ENCODE measurements at places on chromosomes 4 and X. TPM values are rescaled to one million over a fixed set of nuclear protein-coding genes. Genes with fewer than 3 reads are reported as not detected.

DNA sequence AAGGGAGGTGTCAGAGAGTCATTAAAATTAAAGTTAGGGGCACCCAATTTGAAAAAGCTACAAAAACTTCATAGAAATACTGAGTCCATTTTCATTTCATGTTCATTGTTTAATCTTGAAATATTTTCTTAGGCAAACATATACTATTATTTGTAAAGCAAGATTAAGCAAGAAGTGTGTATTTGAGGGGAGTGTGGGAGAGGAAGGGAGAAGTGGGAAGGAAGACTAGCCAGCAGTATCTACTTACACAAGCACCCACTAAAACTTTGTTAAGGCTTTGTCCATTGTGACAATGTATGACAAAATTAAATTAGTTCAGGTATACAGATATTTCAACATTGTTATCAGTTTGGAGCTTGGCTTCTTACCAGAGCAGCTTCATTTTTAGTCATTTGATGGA lies 222.9 kb downstream of the ARHGAP24 start:
- DNase-seq, result no peak

DNA sequence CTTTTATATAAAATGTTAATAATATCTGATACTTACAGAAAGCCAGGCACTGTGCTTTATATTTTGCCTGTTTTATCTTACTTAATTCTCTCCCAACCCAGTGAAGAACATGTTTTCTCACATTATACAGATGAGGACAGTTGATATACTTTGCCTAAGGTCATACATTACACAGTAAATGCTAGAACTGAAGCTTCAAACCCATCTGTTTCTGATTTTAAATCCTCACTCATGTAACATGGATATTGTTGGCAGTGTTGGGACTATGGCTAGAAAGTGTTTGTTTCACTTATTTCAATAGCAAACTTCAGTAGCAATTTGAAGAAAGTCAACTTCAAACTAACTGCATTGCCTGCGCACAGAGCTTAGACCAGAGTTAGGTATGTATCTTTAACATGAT lies 57.4 kb downstream of the RAPGEF2 start:
- no peak for DNase-seq

- no peak for DNase-seq
These were observed 138.9 kb upstream of the IGFBP7 start for GRCh38 chr4:57249083-57249482.

GYPA gene
- not detected for total RNA-seq

DNA sequence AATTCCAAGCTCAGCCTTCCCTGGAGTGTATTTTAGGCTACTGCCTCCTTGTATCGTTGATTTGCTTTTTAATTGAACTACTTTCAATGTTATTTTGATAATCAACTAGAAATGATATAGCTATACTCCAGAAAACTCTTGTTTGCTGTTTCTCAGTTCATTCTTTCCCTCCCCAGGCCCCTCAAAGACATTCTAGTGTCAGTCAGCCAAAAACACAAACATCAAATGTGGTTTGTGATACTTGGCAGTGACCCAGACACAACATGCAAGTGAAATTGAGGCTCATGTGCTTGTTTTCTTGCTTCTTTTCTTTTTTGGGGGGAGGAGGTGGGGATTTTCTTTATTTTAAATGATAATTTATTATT lies 7.6 kb downstream of the FAT4 start:
- DNase-seq, result no peak

DNA sequence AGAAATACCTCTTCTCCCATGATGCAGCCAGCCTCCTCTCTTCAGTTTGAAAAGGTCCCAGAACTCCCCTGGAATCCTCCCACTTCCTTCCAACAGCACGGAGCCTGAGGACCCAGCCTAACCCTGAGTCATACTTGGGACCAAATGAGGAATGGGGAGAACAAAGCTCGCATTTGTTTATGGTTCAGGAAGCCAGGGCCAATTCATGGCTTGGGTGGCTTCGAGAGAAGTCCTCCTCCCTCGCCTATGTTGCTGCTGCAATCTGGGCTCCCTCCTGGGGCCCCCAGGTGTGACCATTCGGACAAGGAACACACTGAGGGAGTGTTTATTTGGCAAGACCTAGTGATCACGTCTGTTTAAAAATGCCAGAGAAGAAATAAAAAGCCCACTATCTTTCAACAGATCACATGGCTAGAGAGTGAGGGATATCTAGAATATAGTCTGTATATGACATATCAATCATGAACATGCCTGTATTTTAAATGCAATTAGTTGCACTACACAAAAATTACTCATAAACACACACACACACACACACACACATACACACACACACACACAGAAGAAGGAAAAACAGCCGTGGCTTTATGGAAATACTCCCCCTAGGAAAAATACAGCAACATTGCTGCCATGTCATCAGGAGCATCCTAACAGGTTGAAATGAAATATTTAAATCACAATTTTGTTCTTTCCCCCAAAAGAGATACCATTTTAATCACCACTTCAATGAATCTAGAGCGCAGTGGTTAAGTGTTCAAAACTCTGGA lies 155.7 kb upstream of the MAP3K15 start:
- peak; percentile 91 for DNase-seq

DNA sequence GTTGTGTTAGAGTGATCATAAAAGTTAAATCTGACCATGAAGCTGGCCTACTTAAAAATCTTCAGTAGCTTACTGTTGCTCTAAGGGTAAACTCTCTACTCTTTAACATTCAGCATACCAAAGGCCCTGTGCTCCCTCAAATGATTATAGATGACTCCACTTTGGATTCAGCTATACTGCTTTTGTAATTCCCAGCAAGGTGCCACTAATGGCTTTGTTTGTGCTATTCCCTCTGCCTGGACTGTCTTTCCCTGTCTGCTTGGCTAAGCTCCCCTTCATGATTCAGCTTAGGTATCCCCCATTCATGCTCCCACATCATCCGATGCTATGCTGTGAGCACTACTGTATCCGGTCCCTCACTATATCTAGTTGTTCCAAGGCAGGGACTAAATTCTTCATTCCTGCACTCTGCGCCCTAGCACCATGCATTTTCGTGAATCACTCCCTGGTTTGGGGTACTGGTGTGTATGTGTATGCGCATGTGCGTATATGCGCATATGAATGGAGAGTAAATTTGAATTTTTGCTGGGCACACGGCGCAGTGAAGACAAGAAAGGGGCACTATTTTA lies 453 bp upstream of the PBDC1 start:
- no peak for DNase-seq

DNA sequence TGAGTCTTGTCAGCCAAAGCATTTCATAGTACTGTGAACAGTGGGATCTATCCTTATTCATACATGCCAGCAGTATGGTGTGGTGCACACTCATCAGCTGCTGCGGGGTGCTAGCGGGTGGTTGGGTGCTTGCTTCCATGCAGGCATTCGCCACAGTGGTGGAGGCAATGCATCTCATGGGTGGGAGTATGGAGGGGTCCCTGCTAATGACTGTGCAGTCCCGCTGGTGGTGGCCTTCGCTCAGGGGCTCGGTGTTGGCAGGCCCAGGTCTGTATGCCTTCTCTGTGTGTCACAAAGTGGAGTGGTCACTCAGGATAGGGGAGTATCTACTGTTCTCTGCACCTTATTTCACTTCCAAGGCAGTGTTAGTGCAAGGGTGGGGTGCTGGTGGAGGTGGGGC lies 122.6 kb downstream of the POU3F4 start:
- DNase-seq, result no peak

DNA sequence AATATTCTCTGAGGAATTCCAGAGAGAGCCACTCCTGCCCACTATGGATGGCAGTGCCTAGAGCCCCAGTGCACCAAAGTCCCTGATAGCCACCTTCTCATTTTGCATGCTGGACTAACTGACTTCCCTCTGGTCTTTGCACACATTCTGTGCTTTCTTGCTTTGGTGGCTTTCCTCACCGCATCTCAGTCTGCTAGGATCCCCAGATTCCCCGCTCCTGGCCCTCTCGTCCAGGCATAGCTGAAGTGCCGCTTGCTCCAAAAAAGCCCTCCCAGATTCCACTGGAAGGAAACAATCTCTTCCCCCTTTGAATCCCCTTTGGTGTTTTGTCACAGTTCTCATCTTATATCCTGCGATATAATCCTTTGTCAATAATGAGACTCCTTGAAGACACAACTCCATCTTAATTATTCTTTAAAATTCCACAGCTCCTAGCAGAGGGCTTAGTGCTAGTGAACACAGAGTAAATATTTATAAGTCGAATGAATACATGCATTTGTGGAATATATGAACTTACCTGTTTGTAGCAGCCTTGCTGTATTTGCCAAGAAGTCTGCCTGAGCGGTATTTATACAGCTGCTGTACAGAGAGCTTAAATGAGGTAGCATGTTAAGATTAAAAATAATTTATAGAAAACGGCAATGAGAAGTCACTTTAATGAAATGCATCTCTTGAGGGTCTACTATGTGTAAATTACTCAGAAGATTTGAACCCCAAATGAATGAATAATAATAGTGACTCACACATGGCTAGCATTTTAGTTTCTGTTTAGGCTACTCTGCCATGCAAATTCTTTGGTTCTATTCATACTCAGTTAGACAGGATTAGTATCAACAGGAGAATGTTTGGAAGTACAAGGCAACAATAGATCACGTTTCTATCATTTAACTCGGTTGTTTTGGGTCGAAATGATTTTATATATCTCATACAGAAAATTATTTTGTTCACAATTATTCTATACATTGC lies 421.9 kb upstream of the TENM3 start:
- peak; percentile 13 for DNase-seq

- no peak for DNase-seq
These were observed 636.5 kb upstream of the FRG1 start for GRCh38 chr4:189304167-189304566.

- DNase-seq, result no peak
These were observed 370.5 kb downstream of the TMA16 start for GRCh38 chr4:163865010-163865409.

NBDY gene
- 5.9 TPM for total RNA-seq

GRCh38 chrX:104285201-104285600 lies 30.5 kb upstream of the ESX1 start:
- no peak for DNase-seq

DNA sequence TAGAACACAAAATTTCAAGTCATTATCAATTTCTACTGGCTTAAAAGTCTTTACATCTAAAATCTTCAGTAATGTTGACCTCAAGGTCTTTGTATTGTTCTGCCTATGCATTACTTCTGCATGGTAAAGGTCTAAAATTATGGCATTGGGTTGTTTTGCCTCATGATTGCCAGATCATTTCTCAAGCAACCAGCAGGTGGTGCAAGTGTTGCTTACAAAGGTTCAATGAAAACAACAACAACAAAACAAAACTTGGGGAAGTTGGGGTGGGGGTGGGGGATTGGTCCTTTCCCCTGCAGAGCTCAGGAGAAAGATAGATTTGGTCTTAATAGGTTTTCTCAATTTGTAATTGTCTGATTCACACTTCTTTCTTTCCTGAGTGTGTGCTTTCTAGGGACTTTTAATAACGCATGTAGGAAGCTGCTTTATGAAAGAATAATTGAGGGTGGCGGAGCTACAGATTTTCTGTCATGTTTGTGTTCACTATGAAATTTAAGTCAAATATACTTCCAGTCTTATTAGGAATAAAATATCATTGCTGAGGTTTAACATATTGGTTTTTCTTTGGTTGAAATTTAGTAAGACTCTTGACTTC lies 145.1 kb downstream of the COL4A5 start:
- DNase-seq, result peak; percentile 60

IL3RA gene
- 0.26 TPM for total RNA-seq

DNA sequence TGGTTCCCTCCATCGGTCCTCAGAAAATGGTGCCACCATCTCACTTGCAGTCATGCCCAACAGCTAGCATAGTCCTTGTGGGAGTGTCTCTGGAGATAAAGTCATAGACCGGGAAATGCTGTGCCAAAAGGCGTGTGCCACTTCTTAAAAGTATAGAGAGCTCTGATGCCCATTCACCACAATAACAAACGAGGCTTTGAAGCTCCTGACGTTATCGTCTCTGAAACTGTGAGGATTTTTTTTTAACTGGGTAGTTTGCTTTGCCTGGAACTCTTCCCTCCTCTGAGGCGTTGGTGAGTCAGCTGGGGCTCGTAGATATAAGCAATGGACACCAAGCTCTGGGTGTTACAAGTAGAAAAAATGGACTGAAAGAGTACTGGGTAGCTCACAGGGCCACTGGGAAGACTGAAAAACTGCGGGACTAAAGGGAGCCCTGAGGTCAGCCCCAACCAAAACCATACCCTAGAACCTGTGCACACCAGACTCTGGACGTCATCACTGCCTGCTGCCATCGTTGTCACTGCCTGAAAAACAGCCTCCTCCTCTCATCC lies 89.4 kb upstream of the TRIM2 start:
- peak; percentile 80 for DNase-seq

SEC24B gene
- 13.6 TPM for total RNA-seq

- DNase-seq, result no peak
These were observed 71.5 kb downstream of the PLS3 start for GRCh38 chrX:115632455-115632854.

DNA sequence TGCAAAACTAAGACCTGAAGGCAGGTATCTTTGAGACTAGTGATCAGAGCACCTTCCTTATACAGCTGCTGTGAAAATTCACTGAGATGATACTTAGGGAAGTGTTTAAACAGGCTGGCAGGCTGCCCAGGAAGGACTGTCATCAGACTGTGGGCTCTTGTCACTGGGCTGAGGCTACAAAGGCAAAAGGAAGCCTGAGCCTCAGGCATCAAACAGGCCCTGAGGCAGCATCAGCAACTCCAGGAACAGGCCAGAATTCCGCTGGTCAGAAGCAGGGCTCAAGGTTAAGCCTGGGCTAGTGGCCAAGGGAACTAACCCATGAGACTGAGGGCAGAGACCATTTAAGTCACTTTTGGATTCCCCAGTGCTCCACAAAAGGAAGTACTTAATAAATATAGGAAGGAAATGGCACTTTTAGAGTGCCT lies 12.8 kb downstream of the PJA1 start:
- no peak for DNase-seq

ZRSR2 gene
- 3.8 TPM for total RNA-seq

- DNase-seq, result no peak
These were observed 58.8 kb downstream of the USP46 start for GRCh38 chr4:52600275-52600674.

CLDN22 gene
- not detected for total RNA-seq

MAGEA4 gene
- total RNA-seq, result not detected

GRCh38 chr4:844752-845232 lies 18.9 kb upstream of the CPLX1 start:
- no peak for DNase-seq

DNA sequence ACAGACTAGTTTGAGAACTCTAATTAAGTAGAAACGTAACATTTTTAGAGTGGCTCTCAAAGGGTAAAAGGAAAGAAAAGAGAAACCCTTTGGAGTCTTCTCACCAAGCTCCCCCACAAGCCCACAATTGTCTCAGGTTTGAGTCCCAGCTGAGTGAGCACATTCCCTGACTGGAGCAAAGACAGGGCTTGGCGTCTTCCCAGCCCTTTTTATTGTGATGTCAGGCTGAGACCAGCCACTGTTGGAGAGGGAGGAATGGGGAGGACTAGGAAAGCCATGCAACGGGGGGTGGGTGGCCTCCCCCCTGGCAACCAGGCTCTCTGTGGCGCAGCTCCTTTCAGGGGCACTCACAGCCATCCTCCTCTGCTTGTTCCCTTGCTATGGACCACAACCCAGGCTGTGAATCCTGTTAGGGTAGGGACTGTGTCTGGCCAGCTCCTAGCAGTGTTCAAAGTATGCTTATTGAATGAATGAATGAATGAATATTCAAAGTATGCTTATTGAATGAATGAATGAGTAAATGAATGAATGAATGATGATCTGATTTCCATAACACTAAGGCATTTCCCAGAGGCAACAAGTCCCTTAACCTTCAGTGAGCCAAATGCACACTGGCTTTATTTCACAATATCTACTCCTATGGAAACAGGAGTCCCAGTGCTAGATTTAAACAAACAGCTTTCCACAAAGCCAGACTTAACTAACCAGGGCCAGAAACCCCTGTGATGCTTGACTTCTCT lies 413.3 kb downstream of the MID1IP1 start:
- DNase-seq, result no peak

CPLX1 gene
- 0.48 TPM for total RNA-seq

GRCh38 chr4:163127621-163128020 lies 39.1 kb downstream of the NAF1 start:
- no peak for DNase-seq
